ENCODE measurements at places on chromosomes 4 and X.

DNA sequence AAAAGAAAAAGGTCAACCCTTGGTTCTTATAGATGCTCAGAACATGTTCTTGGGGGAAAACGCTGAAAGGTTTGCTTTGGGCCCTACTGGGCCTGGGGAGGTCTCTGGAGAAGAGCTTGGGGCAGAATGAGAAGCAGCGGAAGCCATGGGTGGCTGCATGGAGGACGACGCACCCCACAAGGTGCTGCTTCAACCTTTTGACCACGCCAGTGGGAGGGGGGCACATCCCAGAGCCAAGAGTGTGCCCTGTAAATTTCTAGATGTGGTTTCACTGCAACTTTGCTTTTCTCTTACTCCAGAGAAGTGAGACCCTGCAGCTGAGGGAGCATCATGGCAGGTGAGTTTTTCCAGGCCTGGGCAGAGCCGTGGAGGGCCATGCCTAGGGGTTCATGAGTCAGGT is 3.2 kb downstream of the PRRG3 start:
- DNase-seq, result no peak

- peak; percentile 13 for DNase-seq
Observed at GRCh38 chrX:8815460-8816065, 14.4 kb upstream of the FAM9A start.

GRCh38 chrX:151694661-151695582 is at the start of gene PRRG3:
Gene PRRG3, plus strand, starts transcription at chrX:151695458. Its CDS starts 3,357 bp downstream, at chrX:151698815.
- no peak for DNase-seq

DNA sequence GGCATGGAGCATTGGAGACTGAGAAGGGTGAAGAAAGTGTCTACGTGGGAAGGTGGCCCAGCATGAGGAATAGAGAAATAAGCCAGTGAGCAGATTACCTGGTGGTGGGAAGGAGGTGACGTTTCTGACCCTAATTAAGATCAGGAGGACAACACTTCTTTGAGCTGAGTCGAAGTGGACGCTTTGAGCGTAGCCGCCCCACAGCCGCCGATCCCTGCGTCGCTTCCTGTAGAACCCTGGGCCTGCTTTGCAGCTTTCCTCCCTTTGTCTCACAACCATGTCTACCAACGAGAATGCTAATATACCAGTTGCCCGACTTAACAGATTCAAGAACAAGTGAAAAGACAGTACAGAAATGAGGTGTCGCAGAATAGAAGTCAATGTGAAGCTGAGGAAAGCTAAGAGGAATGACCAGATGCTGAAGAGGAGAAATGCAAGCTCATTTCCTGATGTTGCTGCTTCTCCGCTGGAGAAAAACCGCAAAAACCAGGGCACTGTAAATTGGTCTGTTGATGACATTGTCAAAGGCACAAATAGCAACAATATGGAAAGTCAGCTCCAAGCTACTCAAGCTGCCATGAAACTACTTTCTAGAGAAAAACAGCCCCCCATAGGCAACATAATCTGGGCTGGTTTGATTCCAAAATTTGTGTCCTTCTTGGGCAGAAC is 6.4 kb upstream of the ANTXR2 start:
- DNase-seq, result no peak

- no peak for DNase-seq
Observed at GRCh38 chr4:21811565-21811964, 137.0 kb downstream of the KCNIP4 start.

- no peak for DNase-seq
Observed at GRCh38 chr4:2436301-2436700, 17.5 kb downstream of the CFAP99 start.

- no peak for DNase-seq
Observed at GRCh38 chrX:104254442-104255115, at the start of gene ESX1. Gene ESX1, minus strand, starts transcription at chrX:104254933. Its CDS starts 84 bp downstream, at chrX:104254849.

- DNase-seq, result no peak
Observed at GRCh38 chrX:22652596-22652995, 347.2 kb upstream of the DDX53 start.

- DNase-seq, result no peak
Observed at GRCh38 chr4:48035952-48036351, 19.4 kb downstream of the NIPAL1 start.

GRCh38 chrX:53237056-53237455 is 12.0 kb upstream of the KDM5C start:
- no peak for DNase-seq

DNA sequence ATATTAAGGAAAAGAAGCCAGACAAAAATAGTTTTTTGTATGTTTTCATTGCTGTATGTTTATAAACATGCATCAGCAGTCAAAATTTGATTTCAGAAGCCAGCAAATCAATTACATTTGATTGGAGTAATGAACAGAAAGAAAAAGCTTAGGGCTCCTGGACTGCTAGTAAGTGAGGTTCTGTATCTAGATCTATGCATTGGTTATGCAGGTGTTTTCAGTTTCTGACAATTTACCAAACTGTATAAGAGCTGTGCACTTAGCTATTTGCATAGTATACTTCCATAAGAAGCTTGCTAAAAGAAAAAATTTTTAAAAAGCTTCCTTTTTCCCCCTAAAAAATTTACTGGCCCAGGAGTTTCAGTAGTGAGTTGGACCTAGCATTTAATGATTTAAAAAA is 881.6 kb downstream of the PCDH7 start:
- no peak for DNase-seq

GRCh38 chr4:123462007-123462406 is 65.4 kb downstream of the SPRY1 start:
- no peak for DNase-seq

GRCh38 chrX:109398833-109399232 is 83.1 kb downstream of the GUCY2F start:
- no peak for DNase-seq

DNA sequence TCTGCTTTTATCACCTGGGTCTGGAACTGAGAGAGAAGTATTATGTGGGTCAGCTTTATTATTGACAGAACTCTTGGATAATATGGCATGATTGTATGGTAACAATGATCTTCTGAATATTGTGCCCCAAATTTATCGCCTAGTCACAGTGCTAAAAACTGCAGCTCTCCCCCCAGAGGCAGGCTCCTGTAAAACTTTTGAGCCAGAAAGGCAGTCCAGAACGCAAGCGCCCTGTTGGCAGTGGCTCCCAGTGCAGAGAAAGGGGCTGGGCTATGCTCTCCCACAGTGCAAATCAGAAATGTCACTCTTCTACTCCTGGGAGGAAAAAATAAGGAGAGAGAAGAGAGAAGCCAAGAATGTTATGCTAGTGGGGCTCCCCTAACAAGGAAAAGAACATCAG is 50.5 kb downstream of the HELT start:
- no peak for DNase-seq

GRCh38 chr4:169677150-169677748 is 56.9 kb downstream of the CLCN3 start:
- no peak for DNase-seq

Measured in skin of body (tissue), 3 donors.